ENCODE measurements at places on chromosomes 2 and 18.

- no peak for DNase-seq
Measured at GRCh38 chr2:66982766-66983165, 414.4 kb upstream of the ETAA1 start.

DNA sequence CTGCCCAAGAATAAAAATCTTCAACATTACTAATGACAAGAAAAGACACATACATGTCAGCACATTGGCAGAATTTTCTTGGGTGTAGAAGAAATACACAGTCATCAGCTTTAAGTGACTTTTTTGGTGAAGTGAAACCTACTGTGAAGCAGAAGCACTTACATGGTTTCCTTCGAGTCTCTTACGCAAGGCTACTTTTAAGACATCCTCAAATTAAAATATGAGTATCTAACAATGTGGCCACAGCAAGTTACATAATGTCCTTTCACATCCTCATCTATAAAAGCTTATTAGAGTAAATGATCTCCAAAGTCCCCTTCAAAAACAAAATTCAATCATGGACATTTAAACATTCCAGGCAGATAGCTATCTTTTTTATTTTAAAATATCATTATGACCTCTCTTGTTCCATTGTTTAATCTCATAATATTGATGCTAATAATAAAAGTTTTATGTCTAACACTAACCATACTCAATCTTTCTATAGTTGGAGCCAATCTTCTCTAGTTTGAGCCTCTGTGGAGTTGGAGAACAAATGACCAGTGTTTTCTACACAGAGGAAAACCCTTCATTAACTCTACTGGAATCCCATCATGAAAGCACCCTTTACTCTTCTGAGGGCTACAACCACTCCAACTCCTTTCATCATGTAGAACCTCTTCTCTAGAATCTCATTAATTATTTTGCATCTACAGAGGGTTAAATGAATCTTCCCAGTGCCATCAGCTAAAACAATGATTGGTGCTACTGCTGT lies 182.2 kb upstream of the ZFP36L2 start:
- peak; percentile 87 for DNase-seq

GRCh38 chr2:207511851-207512250 lies 17.9 kb upstream of the CREB1 start:
- DNase-seq: no peak

DNA sequence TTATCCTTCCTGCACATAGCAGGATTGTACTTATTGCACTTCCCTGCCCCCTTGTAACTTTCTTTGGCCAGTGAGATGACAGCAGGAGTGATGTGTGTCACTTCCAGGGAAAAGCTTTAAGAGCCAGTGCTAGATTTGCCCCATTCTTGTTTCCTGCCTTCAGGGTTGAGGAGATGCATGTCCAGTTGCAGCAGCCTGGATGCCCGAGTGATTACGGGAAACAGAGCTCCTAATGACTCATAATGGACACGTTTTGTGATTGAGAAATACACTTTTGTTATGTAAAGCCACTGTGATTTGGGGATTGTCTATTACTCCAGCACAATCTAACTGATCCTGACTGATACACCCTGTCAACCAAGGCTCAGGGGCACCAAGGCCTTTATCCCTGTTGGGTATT lies 5.0 kb upstream of the TET3 start:
- DNase-seq: peak; percentile 82

DNA sequence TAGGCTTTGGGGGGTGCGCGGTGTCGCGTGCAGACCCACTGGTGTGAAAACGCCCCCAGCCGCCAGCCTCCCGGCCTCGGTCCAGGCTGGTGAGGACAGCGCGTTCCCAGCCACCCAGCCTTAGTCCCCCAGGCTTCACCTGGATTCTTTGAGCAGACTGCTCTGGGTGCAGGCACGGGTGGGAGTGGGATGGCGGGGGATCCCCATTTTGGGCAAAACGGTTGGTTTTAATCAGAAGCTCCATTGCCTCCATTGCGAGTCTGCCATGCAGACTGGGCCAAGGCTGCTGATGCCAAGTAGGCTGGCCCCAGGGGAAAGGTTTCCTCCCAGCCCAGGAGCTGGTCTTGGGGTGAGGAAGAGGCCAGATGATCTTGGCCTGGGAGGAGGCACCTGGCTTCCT lies 445 bp downstream of the MLPH start:
- no peak for DNase-seq

DNA sequence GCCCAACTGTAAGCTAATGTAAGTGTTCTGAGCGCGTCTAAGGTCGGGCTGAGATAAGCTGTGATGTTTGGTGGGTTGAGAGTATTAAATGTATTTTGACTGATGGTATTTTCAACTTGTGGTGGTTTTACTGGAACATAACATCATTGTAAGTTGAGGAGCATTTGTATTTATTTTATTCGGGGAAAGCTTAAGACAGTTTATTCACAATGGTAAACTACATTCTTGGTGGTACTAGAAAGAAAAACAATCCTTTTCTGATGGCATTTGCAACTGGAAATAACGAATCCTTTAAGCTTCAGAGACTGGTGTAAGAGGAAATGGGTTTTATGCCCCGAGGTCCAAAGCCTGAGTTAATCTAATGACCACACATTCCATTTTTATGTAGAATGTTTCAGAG lies 283.3 kb upstream of the NETO1 start:
- no peak for DNase-seq

DNA sequence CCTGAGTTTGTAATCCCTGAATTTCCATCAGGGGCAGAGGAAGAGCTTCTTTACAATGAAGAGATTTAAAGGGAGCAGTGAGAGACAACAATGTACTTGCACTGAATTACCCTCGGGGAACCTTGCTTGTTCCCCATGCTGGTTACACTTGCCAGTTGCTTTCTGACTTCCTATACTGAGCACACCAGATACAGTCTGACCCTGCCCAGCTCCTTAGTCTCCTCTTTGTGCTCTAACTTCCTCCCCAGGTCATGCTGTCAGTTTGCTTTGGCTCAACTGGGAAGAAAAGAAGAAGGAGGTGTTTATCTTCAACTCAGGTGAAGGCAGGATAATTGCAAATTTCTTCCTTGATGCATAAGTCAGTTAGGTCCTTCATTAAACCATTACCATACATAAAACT lies 658.4 kb downstream of the NYAP2 start:
- DNase-seq: peak; percentile 46

DNA sequence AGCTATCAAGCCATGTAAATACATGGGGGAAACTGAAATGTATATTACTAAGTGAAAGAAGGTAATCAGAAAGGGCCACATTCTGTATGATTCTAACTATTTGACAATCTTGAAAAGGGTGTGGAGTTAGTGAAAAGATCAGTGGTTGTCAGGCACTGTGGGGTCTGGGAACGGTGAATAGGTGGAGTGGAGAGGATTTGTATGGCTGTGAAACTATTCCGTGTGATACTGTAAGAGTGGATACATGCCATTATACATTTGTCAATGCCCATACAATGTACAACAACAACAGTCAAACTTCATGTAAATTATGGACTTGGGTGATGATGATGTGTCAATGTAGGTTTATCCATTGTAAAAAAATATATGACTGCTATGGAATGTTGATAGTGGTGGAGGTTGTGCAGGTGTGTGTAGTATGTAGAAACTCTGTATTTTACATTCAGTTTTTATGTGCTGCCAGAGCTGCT lies 1116.2 kb downstream of the SUCLG1 start:
- DNase-seq: no peak

- DNase-seq: no peak
Measured at GRCh38 chr2:142218471-142218870, 87.7 kb upstream of the LRP1B start.

DNA sequence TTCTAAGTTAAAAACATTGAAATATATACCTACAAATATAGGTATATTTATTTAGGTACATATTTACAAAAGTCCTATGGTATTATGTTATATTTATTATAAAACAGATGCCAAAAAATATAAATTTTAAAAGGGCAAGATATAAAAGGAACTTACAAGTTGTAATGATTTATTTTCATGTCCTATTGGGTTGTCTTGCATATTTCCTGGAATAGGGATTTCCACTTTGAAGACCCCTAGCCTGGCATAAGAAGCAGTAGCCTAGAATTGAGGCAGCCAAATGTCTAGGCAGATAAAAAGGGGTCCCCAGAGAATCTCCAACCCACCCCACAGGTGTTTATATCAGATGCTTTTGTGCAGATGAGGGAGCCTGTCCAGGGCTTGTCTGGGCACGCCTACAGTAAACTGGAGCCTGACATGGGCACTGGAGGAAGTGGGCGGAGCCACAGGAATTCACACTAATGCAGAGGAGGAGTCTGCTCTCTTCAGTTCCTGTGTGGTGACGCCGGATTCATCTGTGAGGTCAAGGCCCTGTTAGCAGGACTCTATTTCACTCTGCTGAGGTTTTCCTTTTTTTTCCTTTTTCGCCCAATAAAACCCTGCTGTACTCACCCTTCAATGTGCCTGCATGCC lies 1088.9 kb upstream of the PIK3C3 start:
- no peak for DNase-seq

GRCh38 chr2:169073963-169074751 lies 4.8 kb downstream of the DHRS9 start:
- DNase-seq: no peak

DNA sequence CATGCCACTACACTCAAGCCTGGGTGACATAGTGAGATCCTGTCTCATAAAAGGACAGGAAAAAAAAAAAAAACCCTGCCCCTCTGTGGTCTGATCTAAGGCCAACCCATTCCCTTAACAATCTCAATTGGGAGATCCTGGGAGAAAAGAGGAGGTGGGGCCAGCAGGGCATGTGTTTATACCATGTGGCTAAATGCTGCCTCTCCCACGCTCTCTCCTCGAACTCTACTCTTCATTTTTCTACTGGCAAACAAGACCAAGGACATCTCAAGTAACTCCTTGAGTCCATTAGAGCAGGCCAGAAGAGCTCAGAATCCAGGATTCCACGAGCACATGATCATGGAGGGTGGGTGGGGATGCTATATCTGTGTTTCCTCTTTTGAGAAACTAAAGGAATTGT lies 16.7 kb upstream of the NEDD4L start:
- no peak for DNase-seq

GRCh38 chr2:26088038-26088643 lies 54.3 kb downstream of the RAB10 start:
- peak; percentile 21 for DNase-seq

GRCh38 chr2:85168942-85169341 lies 35.8 kb downstream of the TCF7L1 start:
- peak; percentile 76 for DNase-seq

All from inflammatory macrophage (primary cell).